ENCODE measurements at places on chromosomes 12 and 14.

GRCh38 chr14:89085231-89085731 lies 260.8 kb downstream of the TTC8 start:
- DNase-seq = no peak

- peak; percentile 88 for DNase-seq
Observed at GRCh38 chr14:105064721-105065143, 498 bp downstream of the GPR132 start.

- DNase-seq = no peak
Observed at GRCh38 chr14:66369157-66369697, 116.9 kb upstream of the CCDC196 start.

GRCh38 chr12:92363295-92364146 lies 217.9 kb upstream of the BTG1 start:
- peak; percentile 80 for DNase-seq

GRCh38 chr14:80776657-80777056 lies 164.9 kb downstream of the CEP128 start:
- DNase-seq = no peak

GRCh38 chr12:91663310-91663709 lies 480.7 kb upstream of the DCN start:
- no peak for DNase-seq

DNA sequence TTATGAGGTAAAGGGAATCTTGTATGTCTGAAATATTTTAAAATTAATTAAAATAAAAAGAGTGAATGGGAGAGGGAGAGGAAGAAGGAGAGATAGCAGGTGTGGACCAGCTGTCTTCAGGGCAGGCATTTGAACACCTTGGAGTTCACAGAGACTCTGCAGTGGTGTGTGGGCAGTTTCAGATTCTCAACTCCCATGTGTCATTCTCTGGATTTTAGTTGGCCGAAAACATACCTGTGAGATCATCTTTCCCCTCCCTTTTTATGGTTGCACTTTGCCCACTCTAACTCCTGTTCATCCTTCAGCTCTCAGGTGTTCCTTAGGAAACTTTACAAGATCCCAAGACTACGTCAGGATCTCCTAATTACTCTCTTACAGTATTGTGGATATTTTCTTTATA lies 108.1 kb downstream of the ERC1 start:
- DNase-seq = no peak

DNA sequence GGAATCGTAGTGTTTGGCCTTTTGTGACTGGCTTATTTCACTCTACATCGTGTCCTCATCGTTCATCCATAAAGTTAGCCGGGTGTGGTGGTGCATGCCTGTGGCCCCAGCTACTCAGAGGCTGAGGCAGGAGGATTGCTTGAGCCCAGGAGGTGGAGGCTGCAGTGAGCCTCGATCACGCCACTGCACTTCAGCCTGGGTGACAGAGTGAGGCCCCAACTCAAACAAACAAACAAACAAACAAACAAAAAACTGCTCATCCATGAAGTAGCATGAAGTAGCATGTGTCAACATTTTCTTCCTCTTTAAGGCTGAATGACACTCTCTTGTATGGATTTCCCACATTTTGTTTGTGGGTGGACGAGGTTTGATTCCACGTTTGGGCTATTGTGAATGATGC lies 44.0 kb upstream of the MEG3 start:
- no peak for DNase-seq
